ENCODE measurements at places on chromosomes 16 and 17.

DNA sequence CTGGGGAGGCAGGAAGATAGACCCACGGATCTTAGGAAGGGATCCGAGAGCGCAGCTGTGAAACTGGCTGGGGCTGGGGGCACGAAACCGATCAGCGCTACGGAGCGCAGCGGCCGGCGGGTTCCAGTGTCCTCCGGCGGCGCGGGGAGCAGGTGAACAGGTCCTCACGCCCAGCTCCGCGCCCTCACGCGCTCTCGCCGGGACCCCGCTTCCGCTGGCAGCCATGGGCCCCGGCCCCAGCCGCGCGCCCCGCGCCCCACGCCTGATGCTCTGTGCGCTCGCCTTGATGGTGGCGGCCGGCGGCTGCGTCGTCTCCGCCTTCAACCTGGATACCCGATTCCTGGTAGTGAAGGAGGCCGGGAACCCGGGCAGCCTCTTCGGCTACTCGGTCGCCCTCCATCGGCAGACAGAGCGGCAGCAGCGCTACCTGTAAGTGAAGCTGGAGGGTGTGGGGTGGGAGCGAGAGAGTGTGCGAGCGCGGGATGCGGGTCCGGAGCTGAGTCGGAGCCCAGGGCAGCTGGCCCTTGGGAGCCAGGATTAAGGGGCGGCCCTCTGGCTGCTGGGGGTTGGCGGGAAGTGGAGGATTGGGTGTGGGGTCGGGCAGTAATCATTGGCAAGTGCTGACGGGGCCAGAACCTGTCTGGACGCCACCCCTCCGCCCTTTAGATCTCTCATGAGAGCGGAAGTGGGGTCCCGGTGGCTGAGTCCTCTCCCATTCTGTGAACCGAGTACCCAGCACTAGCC, 479 bp downstream of the ITGA3 start:
- DNase-seq = peak; percentile 57

DNA sequence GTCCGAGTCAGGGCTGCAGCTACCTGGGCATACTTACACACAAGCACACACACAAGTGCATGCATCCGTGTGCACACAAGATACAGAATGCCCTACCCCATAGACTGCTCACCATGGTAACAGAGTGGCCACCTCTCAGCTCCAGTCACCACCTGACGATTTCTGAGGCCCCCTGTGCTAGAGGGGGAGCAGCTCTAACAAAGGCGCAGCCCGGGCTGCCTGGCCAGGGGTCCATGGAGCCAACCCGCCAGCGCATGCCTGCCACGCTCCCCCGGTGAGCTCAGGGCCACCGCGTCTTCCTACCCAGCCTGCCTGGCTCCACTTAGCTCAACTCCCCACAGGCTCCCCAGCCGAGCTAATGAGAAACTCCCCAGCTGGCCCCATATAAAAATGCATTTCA, 75.5 kb downstream of the ZNF423 start:
- no peak for DNase-seq

DNA sequence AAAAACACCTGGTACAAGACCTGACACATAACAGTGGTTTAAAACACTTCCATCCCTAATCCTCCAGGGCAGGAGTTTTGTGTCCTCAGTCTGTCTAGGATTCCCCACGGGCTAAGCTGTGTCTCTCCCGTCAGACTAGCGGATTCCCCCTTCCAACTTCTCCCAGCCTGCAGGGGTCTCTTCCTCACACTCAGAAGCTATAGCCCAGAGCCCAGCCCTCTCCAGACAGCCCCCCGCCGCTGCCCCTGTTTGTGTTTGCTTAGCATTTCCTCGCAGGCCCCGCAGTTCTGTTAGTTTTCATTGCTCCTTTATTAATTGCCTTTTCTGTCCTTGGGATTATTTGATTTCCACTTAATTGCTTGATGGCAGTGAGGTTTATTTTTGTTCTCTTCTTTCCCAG, 91.2 kb downstream of the TMEM132E start:
- DNase-seq = no peak

- DNase-seq = no peak
Measured at GRCh38 chr17:44111777-44112176, 11.7 kb downstream of the HDAC5 start.

DNA sequence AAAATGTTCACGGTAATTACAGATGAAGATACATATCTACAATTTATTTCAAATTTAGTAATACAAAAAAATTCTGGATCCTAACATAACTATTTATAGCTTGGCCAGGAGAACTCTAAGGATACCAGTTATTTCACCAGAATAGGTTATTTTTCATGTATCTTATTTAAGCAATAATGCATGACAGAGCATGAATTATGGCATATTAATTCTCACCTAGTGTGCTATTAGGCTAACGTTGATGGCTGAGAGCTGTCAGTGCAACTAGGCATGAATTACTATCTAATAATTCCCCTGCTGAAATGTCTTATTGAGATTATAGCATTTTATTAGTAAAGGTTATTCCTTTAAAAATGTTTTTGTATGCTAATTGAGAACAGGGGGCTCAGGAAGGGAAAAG, 44.5 kb downstream of the SALL1 start:
- DNase-seq = no peak

- peak; percentile 64 for DNase-seq
Measured at GRCh38 chr16:3625911-3626732, 14.7 kb upstream of the SLX4 start.

DNA sequence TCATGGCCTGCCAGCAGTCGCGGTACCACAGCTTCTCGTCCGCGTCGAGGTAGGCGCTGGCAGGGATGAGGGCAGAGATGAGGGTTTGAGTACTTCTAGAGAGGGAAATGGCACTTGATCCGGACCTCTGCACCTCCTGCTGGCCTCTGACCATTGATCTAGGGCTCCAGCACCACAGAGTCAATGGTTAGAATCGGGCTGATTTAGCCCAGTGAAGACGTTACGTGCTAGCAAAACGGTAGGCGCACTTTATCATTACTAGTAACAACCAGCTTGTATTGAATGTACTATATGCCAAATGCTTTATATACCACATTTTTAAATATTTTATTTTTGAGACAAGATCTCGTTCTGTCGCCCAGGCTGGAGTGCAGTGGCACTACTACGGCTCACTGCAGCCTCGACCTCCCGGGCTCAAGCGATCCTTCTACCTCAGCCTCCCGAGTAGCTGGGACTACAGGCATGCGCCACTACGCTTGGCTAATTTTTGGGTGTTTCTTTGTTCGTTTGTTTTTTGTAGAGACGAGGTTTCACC, 526 bp downstream of the TSNAXIP1 start:
- DNase-seq = no peak

DNA sequence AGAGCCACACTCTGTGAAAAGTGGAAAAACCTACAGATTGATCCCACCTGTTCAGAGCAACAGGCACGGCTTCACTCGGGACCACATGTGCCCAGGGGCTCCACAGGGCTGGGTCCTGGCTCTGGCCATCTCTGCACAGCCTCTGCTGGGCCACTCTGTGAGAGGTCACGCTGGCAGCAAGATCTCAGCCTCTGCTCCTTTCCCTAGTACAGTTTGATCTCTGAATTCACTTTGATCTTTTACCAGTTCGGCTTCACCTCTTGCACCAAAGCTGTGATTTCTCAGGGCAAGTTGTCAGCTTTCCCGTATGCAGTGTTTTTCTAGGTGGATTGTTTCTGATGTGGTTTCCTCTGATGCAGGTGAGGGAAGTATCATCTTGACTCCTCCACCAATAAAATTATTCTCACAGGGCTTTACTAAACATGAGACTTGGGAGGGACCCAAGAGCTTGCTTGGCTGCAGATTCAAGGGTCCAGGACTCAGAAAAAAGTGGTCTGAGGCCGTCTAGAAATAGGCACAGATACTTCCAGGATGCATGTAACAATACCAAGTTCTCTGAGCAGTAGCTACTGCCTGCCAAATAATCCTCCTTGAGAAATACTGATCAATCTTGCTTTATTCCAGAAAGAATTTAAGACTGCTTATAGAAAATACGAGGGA, 24.0 kb upstream of the ALDH3A1 start:
- DNase-seq = no peak

- peak; percentile 25 for DNase-seq
Measured at GRCh38 chr17:6843241-6843880, 11.8 kb upstream of the TEKT1 start.

GRCh38 chr16:78768718-78769117, 669.3 kb downstream of the WWOX start:
- DNase-seq = no peak

DNA sequence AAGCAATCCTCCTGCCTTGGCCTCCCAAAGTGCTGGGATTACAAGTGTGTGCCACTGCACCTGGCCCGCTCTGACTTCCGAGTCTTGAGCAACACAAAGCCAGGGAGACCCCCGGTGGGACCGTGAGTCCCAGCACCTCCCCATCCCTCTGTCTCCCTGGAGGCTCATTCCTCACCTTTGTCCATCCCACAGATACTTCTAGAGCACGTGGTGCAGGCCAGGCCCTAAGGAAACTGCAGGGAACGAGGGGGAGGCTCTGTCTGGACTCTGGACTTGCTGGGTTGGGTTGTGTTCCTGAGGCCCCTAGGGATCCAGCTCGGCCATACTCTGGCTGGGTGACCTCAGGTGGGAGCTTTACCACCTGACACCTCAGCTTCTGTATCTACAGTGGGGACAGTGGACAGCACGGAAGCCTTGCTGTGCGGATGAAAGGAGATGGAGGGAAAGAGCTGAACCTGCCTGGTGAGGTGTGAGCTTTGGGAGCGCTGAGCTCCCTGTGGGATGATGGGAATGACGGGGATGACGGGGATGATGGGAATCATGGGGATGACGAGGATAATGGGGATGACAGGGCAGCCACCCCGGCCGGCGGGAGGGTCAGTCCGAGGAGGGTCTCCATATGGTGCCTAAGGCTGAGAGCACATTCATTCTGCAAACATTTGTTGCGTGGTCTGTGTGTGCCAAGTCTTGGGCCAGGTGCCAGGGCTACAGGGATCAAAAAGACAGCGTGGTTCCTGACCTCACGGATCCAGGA, 26.6 kb downstream of the C16orf74 start:
- DNase-seq = no peak

DNA sequence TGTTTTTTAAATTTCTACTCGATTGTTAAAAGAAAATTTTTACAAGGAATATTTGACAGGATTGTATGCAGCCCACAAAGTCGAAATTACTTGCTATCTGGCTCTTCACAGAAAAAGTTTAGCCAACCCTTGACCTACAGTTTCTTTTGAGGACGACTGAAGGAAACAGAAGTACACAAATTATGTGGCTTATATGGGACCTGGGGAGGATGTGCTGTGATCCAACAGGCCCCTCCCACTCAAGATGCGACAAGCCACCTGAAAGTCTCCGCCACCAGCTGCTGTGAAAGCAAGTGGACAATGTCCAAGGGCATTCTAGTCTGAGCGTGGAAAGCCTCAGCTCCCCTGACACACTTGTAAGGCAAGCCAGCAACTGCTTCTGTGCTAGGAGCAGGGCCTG, 42.4 kb upstream of the SLC25A19 start:
- no peak for DNase-seq

DNA sequence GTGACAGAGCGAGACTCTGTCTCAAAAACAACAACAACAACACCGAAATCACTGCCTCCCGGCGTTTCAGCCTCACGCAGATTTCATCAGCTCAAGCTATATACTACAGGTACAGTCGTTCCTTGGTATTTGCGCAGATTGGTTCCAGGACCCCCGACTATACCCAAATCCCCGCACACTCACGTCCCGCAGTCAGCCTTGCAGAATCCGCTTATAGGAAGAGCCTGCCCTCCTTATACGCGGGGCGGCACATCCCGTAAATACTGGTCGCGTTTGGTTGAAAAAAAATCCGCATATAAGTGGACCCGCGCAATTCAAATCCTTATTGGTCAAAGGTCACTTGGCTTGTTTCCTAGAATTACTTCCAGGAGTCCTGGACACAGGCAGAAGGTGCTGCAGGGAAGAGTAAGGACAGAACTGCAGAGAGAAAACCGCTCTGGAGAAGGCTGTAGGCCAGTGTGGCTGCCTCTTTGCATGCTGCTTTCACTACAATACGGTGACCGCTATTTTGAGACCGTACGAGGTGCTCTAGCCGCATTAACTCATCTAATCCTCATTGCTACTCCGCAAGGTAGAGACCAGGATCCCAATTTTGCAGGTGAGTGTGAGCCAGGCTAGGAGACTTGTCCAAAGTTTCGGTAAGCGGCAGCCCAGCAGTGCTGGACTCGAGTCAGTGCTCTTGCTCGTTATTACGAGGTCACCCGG, 718 bp downstream of the NDUFAB1 start:
- DNase-seq = no peak

GRCh38 chr17:45223539-45224528, 2.1 kb downstream of the FMNL1 start:
- no peak for DNase-seq

DNA sequence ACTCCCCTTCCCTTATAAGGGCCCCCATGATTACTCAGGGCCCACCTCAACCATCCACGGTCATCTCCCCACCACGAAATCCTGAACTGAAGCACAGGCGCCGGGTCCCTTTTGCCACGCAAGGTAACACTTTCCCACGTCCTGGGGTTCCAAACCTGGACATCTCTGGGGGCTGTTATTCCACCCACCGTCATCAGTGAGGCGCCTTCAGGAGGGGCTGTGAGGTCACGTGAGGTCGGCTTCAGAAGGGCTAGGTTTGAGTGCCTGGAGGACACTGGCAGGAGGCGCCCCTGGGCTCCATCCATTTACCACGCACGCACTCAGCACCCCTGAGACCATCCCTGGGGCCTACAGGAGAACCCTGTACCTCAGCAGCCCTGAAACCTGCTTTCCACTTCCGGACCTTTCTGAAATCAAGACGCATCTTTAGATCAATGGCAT, 4.1 kb downstream of the CD2BP2 start:
- DNase-seq = no peak

GRCh38 chr17:30388321-30389179, 9.8 kb downstream of the CPD start:
- no peak for DNase-seq

- DNase-seq = no peak
Measured at GRCh38 chr17:83055911-83056582, 23.4 kb upstream of the METRNL start.

DNA sequence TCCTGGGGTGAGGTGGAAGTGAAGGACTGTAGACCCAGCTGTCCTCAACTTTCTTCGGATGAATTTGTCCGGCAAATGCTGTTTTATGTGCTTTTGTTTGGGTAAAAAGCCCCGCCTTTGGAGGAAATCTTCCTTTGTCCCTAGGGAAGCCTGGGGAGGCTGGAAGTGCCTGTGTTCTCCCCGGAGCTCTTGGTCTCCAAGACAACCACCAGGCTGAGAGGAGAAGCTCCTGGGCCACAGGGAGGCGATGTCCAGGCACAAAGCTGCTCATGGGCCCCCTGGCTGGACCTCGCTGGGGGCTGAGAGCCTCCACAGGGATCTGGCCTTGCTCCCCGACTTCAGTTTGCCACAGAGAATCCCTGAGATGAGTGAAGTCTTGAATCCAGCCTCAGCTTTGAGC, 293.1 kb upstream of the N4BP1 start:
- DNase-seq = no peak

DNA sequence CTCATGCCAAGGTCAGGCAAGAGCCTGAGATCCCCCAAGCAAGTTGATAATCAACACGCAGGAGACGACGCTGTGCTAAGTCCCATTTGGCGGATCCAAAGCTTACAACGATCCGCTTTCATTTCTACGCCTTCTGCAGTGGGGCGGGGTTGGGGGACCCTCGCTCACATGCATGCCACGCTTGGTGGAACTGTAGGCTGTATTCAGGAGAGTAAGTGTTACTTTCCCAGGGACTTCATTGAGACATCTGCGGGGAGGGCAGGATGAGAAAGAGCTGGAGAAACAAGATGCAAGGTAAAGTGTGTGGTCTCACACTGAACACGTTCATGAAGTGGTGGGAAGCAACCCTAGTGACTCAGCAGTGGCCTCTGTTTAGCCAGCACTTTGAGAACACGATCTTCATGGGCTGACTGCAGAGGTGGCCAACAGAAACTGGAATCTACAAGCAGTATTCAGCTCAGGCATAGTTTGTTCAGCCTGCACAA, 100.5 kb downstream of the XYLT1 start:
- peak; percentile 35 for DNase-seq

All from Kasumi-1 (cell line).